Esophagus squamous epithelium (tissue), 5 donors: ENCODE measurements at places on chromosomes 3 and 15. TPM values are rescaled to one million over a fixed set of nuclear protein-coding genes. Genes with fewer than 3 reads are reported as not detected.

Gene LAMB2
- 66.0 TPM for total RNA-seq

DNA sequence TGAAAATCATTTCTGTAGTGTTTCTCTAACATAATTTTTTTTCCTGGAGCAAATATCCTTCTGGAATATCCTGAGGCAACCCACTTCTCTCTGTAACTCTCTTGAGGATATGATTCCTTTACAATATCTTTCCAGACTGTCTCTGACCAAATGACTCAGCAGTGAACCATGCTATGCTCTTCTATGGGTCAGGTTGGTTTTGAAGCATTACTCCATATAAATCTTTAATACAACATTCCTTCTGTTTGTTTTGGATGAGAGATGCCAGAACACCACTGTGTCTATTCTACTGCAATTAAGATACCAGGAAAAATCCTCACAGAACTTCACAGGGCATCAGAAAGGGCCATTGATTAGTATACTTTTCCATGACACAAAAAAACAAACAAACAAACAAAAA is 626.4 kb upstream of the ZNF385D start:
- H3K36me3 ChIP-seq = no peaks in the 10 kb centered on the region
- no peak overlapping the region for H3K27ac ChIP-seq
- H3K4me1 ChIP-seq = peaks cover 5% of the 10 kb centered on the region

DNA sequence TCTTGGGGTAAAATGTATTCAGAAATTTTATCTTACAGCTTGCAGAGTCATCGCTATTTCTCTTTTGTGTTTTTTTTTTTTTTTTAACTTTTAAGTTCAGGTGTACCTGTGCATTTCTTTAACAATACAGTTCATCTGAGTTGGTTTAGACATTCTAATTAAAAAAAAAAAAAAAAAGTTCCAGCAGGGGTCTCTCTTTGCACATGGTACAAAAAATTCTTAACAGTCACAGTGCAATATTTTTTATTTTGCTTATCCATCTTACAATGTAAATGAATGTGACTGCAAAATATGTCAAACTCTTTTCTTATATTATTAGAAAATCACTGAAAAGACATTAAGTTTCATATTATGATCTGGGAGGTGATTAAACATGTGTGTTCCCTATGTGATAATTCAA is 47.5 kb upstream of the SLC9A9 start:
- no peaks in the 10 kb centered on the region for H3K27me3 ChIP-seq
- H3K27ac ChIP-seq = no peak overlapping the region
- peaks cover 16% of the 10 kb centered on the region for H3K4me1 ChIP-seq
- no peak for DNase-seq

GRCh38 chr3:49775538-49775937 is 10.8 kb downstream of the IP6K1 start:
- no peak overlapping the region for H3K4me3 ChIP-seq
- H3K27ac ChIP-seq = no peak overlapping the region
- no peak for DNase-seq
- no peaks in the 10 kb centered on the region for H3K36me3 ChIP-seq
- peaks cover 25% of the 10 kb centered on the region for H3K4me1 ChIP-seq

- no peak overlapping the region for H3K4me3 ChIP-seq
- H3K36me3 ChIP-seq = no peaks in the 10 kb centered on the region
- no peaks in the 10 kb centered on the region for H3K4me1 ChIP-seq
- no peak overlapping the region for H3K27ac ChIP-seq
- H3K27me3 ChIP-seq = no peaks in the 10 kb centered on the region
- DNase-seq = no peak
These were observed 12.2 kb upstream of the RBMS3 start for GRCh38 chr3:29268651-29269050.

DNA sequence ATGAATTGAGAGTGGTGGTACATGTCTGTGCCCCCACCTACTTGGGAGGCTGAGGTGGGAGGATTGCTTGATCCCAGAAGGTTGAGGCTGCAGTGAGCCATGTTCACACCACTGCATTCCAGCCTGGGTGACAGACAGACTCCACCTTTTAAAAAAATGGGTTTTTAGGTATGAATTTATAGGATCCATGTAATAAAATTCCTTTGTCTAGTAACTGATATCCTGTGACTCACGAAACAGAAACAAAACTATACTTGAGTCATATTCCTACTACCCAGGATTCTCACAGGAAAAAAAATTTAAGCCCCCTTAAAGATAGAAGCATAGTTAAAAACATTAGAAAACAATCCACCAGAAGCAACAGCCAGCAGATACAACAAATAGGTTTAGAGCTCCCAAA is 10.0 kb upstream of the CRTC3 start:
- H3K4me3 ChIP-seq = no peak overlapping the region
- H3K27me3 ChIP-seq = no peaks in the 10 kb centered on the region
- no peaks in the 10 kb centered on the region for H3K4me1 ChIP-seq
- no peaks in the 10 kb centered on the region for H3K36me3 ChIP-seq

DNA sequence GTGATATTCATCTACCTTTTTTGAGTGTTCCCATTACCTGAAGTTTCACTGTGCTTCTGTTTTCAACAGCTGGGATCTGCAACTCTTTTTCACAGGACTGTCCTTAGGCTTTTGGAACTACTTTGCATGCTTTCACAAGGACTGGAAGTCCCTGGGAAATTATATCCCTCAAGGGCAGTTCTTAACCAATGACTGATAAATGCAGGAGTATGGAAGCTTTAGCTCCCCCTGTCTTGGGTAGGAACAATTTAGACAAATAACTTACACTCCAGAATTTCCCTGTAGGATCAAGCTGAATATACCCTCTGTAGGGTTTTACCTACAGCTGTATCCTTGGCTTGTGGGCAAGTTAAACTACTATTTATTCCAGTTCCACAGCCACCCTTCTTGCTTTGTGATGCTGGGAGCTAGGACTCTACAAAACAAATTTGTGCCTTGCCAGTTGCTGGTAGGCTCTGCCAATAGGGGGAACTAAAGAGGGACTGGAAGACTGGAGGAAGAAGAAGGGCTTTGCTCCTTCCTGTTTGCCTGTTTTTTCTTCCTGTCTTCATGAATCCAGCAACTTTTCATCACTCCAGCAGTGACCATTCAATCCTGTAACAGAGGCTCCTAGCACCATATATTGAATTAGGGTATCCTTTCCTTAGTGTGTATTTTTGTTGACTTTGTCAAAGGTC is 6.8 kb upstream of the ZNF280D start:
- no peaks in the 10 kb centered on the region for H3K4me1 ChIP-seq
- no peak overlapping the region for H3K27ac ChIP-seq
- DNase-seq = no peak
- H3K4me3 ChIP-seq = no peak overlapping the region
- H3K36me3 ChIP-seq = no peaks in the 10 kb centered on the region
